Sigmoid colon (tissue), 7 donors: ENCODE measurements at places on chromosomes 1 and 21. TPM values are rescaled to one million over a fixed set of nuclear protein-coding genes. Genes with fewer than 3 reads are reported as not detected.

The LRRC39 gene
- 0.95 TPM for total RNA-seq

DNA sequence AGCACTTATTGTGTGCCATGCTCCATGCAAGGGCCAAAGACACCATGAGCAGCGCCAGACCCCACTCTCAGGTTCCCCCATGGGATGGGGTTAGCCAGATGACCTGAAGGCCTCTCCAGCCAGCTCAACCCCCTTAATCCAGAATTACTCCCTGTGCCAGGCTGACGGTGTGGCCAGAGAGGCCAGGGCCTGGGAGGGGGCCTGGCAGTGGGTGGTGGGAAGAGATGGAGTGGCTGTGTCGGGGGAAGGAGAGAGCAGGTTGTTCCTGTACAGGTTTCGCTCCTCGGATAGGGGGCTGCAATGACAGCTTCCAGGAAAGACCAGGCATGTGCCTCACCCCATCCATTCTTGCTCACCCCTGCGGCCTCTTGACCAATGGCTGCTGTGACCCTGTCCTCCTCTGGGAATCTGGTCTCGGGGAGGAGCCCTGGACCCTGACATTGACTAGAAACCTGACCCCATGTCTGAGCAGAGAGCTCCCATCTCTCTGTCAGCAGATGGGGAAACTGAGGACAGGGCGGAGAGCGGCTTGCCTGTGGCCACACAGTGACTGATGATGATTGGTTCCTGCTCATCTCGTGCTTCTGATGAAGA, 345.3 kb downstream of the MATN1 start:
- no peaks in the 10 kb centered on the region for H3K36me3 ChIP-seq
- H3K27ac ChIP-seq = no peak overlapping the region
- peaks cover 7% of the 10 kb centered on the region for H3K4me1 ChIP-seq
- no peak overlapping the region for H3K4me3 ChIP-seq
- no peaks in the 10 kb centered on the region for H3K27me3 ChIP-seq
- peak; percentile 36 for DNase-seq

DNA sequence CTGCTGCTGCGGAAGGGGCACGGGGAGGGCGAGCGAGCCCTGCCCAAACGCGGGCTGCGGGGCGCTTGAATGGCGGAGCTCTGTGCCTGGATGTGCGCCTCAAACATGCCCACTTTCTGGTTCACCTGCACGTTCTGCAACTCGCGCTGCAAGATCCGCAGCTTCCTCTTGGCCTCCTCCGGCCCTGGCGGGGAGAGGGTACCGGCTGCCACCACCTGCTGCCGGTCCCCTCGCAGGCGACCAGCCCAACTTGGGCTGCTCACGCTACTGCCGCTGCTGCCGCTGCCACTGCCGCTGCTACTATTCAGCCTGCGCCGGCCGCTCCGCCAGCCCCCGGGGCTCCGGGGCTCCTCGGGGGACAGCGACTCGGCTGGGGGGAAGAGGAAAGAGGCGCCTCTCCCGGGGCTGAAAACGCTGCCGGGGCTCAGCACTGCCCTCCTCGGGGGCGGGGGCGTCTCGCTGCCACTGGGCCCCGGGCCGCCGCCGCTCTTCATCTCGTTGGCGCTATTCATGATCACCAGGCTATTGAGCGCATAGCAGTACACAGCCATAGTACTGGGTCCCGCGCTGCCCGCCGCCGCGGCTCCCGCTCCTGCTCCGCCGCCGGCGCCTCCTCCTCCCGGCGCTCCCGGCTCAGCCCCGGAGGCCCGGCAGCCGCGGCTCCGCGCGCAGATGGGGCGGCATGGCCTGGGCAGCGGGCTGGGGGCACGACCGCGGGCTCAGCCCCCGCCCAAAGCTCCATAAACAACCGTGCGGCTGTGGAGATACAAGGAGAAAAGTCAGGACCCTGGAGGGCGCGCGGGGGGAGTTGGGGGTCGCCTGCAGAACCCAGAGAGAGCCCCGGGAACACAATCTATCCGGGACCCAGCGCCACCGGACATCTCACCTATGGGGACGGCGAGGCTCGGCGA, 1.9 kb downstream of the ITPKB start:
- peaks cover 52% of the 10 kb centered on the region for H3K4me1 ChIP-seq
- H3K27me3 ChIP-seq = no peaks in the 10 kb centered on the region

GRCh38 chr1:83849191-83850061, 149.5 kb downstream of the TTLL7 start:
- no peak overlapping the region for H3K27ac ChIP-seq
- H3K4me3 ChIP-seq = no peak overlapping the region
- no peaks in the 10 kb centered on the region for H3K27me3 ChIP-seq
- no peak for DNase-seq
- H3K4me1 ChIP-seq = no peaks in the 10 kb centered on the region
- no peaks in the 10 kb centered on the region for H3K36me3 ChIP-seq

DNA sequence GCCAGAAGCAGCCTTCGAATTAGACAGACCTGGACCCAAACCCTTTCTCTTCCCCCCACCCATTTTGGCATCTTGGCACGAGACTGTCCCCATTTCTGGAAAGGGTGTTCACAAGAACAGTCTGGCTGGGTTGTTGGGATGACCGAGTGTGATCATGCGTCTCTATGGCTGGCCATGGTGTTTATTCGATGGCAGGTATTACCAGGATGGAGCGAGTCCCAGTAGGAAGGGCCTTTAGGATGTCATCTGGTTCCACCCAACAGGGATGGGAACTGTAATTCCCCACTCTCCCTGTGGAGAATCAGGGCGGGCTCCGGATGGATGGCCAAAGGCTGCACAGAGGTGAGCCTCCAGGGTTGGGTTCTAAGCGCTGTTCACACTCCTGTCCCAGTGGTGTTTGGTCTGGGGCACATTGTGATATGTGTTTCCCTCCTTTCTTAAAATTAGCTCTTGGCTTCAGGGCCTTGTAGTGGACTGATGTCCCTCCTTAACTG, 33.4 kb upstream of the ATP5PO start:
- no peaks in the 10 kb centered on the region for H3K36me3 ChIP-seq
- peak overlapping the region; percentile 89 for H3K27ac ChIP-seq
- H3K27me3 ChIP-seq = no peaks in the 10 kb centered on the region
- peaks cover 24% of the 10 kb centered on the region for H3K4me1 ChIP-seq
- no peak overlapping the region for H3K4me3 ChIP-seq

GRCh38 chr1:7517611-7518330, 253.3 kb upstream of the VAMP3 start:
- no peaks in the 10 kb centered on the region for H3K36me3 ChIP-seq
- H3K4me3 ChIP-seq = no peak overlapping the region
- no peaks in the 10 kb centered on the region for H3K4me1 ChIP-seq
- H3K27me3 ChIP-seq = no peaks in the 10 kb centered on the region

DNA sequence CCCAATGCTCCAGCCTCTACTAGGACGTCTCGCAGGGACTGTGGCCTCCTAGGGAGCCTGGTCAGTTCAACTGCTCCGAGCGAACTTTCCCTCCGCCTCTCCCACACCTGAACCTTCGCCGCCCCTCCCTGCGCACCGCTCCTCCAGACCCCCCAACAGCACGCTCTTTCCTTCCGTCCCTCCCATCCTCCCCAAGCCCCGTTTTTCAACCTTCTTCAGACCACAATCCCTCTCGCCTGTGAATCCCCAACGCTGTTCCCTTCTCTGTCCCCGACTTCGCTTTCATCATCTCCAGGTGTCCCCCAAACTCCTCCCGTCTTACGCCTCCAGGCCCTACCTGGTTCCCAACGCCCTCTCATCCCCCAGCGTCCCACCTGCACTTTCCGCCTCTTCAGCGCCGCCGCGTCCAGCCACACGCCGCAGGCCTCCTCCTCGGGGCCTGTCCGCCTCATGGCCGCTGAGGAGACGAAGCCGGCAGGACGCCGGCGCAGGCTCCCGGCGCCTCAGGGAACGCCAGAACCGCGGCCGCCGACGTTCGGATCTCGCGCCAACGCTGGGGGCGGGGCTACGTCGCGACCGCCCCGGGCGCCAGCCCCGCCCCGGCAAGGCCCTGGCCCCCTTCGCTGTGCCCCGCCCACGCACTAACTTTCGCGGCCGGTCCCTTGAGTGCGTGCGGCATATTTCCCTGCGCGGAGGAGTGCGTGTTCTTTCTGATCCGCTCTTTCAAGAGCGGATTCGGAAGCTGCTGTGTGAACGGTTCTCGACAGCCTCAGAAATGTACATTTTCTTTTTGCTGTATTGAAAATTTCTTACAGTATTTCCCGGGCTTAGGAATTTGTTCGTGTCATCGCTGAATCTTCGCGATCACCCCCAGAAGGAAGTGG, at the start of gene AUNIP:
Gene AUNIP (minus strand): TSS at position 552 of the 884 bp plus-strand sequence. CDS start 100 bp downstream, at position 452.
- peak within 1 kb of the TSS; percentile 46 for H3K4me3 ChIP-seq
- H3K27ac ChIP-seq = peak within 1 kb of the TSS; percentile 78

DNA sequence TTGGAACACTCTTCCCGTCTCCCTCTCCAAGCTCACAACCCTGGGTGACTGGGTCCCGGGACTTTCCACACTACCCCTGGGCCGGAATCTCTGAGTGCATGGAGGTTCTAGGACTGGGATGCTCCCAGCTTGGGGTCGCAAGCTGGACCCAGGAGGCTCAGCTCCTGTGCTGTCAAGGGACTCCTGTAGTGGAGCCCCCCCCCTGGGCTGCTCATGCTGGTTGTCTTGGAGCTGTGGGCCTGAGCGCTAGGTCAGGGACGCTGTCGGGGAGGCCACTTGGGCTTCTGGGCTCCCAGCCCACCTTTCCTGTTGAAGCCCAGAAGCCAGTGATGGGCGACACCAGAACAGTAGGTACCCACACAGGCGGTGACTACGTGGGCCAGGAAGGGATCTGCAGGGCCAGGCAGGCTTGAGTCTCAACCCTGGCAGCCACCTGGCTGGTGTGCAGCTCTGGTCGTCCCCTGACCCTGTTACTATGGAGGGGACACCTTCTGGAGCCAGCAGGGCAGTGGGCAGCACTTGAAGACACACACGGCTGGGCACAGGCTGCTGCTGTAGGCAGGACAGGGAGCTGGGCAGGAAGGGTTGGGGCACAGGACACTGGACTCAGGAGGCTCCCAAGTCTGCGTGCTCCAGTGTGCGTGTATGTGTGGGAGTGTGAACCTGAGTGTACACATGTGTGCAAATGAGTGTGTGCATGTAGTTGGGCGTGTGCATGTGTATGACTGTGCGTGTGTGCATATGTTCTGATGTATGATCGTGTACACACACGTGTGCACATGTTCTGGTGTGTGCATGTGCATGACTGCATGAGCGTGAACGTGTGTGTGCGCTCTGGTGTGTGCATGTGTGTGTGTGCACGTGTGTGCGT, 3.0 kb downstream of the MMEL1 start:
- peaks cover 11% of the 10 kb centered on the region for H3K4me1 ChIP-seq
- DNase-seq = no peak
- H3K27me3 ChIP-seq = peaks cover 90% of the 10 kb centered on the region
- H3K4me3 ChIP-seq = no peak overlapping the region

GRCh38 chr1:21625390-21626190, 43.6 kb downstream of the RAP1GAP start:
- no peak overlapping the region for H3K4me3 ChIP-seq
- no peak for DNase-seq
- H3K4me1 ChIP-seq = peaks cover 7% of the 10 kb centered on the region
- no peak overlapping the region for H3K27ac ChIP-seq
- H3K27me3 ChIP-seq = peaks cover 79% of the 10 kb centered on the region
